ENCODE measurements at places on chromosomes 12 and 14.

DNA sequence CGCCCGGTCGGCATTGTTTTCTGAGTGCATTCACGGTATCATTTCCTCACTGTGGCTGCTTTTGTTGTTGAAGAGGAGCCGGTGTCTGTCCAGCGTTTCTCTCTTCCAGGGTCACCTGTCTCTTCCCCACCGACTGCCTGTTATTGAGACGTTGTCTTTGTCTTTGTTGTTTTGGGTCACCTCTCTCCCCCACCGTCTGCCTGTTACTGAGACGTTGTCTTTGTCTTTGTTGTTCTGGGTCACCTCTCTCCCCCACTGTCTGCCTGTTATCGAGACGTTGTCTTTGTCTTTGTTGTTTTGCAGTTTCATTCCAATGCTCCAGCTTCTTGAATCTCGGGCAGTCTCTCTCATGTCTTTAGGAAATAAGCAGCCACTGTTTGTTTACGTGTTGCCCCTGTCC, 69.9 kb downstream of the DDX51 start:
- DNase-seq, result no peak

- peak; percentile 24 for DNase-seq
Measured at GRCh38 chr14:59465316-59466135, at the start of gene GPR135. GPR135 (minus strand) TSS chr14:59465380; CDS start chr14:59465226, 154 bp downstream.

GRCh38 chr14:95522116-95522515, 5.7 kb upstream of the SYNE3 start:
- no peak for DNase-seq

DNA sequence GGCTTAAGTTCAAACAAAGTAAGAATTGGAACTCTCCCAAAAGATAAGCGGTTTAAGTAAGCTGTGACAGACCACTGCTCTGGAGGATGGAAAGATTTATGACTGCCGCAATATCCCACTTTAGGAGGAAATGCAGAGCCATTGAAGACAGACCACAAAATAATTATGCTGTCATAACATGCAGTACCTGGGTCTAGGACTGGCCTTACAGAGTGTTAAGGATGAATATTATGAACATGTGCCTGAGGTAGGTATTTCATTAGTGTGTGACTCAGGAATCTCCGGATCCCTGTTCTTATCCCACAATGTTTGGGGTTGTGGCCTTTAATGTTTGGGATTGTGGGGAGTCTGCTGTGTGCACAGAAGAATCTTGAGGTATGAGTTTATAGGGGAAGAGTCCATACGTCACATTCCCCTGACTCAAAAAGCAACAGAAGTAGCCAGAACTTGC, 114.9 kb downstream of the SAMD4A start:
- no peak for DNase-seq

- no peak for DNase-seq
Measured at GRCh38 chr14:97350894-97351731, 553.9 kb downstream of the VRK1 start.

DNA sequence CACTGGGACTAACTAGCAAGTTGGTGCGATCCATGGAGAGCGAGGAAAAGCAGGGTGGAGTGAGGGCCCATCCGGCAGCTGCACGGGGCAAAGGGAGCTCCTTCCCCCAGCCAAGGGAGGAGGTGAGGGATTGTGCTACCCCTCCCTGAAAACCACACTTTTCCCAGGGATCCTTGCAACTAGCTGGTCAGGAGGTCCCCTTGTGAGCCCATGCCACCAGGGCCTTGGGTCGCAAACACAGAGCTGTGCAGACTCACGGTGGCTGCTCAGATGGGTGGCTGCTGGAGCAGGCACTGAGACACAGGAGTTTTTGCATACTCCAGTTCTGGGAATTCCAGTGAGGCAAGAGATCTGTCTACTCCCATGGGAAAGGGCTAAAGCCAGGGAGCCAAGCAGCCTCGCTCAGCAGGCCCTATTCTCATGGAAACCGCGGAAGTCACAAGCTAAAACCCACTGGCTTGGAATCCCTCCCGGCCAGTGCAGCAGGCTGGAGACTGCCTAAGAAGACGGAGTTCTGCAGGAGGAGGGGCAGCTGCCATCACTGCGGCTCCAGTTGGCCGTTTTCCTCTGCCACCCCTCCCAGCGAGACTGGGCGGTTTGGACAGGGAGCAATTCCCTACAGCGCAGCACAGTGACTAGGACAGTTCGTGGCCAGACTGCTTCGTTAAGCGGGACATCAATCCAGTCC, 10.9 kb upstream of the ZNF705A start:
- no peak for DNase-seq

DNA sequence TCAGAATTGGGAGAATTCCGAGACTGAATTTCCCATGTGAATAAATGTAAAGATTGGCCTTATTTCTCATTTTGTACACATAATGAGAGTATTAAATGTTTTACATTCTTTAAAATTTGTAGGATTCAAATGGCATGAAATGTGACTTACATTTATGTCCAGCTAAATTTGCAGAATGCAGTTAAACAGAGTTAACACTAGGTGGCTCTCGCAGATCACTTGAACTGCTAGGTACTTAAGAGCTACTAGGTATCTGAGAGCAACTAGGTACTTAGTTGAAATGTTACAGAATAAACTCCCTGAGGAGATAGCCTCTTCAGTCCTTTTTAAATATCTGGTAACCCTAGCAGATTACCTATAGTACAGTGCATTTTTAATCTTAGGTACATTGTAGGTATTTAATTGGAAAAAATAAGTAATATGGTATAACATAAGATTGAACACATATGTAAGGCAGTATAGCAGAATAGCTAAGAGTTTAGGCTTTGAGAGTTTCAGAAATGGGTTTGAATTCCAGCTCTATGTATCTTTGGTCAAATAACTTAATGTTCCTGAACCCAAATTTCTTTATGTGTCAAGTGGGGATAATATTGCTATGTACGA, 73.8 kb downstream of the KIAA0586 start:
- DNase-seq, result no peak

GRCh38 chr12:6199531-6200255, 507 bp upstream of the CD9 start:
- DNase-seq, result no peak

- DNase-seq, result no peak
Measured at GRCh38 chr14:92693998-92694795, 54.2 kb downstream of the LGMN start.

- DNase-seq, result no peak
Measured at GRCh38 chr14:101598571-101599233, 37.4 kb downstream of the DIO3 start.

DNA sequence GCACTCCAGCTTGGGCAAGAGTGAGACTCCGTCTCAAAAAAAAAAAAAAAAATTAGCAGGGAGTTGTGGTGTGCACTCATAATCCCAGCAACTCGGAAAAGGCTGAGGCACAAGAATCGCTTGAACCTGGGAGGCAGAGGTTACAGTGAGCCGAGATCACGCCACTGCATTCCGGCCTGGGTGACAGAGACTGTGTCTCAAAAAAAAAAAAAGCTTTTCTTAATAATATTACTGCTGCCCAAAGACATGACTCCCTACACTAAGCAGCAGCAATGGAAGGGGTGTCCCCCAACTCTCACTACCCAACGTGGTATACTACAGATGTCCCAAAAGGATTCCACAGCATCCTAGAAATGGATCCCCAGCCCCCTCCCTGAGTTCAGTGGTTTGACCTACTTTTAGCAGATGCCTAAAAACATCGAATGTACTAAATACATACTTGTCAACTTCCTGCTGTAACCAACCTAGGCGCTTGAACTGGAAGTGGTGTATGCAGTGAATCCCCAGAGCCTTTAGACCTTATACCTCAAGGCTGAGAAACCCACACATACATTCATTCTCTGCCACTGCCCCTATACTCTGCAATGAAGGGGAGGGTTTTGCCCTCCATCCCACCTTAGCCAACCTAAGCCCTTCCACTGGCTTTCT, 8.5 kb upstream of the FKBP11 start:
- no peak for DNase-seq

GRCh38 chr12:63843254-63843720, 1.2 kb upstream of the SRGAP1 start:
- DNase-seq, result no peak

GRCh38 chr14:95077345-95077744, 80.0 kb downstream of the DICER1 start:
- DNase-seq, result no peak

- DNase-seq, result no peak
Measured at GRCh38 chr14:81298911-81299310, 78.2 kb upstream of the GTF2A1 start.

GRCh38 chr14:57712102-57712501, 153.8 kb downstream of the SLC35F4 start:
- DNase-seq, result no peak
